ENCODE measurements at places on chromosomes 1 and 21.

DNA sequence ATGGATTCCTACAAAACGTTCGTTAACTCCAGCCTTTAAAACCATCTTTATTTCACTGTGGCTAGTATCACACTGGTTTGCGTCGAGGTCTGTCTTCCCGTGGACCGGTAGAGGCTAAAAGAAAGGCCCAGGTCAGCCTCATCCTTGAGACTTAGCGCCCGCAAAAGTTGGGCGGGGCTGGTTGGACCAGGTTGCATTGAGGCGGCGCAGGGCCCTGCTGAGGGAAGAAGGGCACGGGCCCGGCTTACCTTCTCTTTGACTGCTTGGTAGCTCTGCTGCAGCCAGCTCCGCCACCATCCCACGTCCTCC, 455 bp downstream of the BSDC1 start:
- no peak for DNase-seq

DNA sequence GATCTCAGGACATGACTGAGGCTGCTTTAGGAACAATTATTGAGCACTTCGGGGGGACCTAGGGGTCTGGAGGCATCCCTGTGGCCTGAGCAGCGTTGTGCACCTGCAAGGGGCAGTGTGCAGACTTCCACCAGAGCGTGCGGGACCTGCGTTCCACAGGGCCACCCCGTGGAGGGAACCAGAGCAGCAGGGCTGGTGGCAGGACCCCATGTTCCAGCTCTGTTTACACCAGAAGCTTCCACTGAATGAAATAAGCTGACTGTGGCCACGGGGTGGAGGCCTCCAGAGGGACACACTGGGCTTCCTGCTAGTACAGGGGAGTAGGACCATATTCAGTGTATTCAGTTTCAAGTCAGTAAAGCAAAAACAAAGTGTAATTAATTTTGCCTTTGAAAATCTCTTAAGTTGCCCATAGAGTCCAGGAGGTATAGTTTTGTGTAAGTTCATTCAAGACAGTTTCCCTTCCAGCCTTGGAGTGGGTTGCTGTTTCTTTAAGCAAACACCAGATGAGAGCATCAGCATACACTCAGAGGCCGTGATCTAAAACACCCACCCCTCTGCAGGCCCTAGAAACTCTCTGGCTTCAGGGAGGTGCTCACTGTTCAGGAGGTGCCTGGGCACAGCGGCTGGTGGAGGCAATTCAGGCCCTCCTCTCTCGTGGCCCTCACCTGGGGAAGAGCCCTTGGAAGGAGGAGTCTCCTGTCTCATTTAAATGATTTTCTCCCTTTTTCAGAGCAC, 16.6 kb downstream of the SLC1A7 start:
- no peak for DNase-seq

DNA sequence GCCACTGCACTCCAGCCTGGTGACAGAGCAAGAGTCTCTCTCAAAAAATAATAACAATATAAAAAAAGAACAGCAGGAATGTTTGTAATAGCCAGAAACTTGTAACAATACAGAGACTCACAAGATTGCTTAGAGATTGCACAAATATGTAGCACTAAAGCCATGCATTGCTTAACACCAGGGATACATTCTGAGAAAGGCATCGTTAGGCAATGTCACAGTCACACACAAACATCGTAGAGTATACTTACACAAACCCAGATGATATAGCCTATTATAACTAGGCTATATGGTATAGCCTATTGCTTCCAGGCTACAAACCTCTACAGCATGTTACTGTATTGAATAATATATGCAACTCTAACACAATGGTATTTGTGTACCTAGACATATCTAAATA, 45.3 kb downstream of the GPATCH2 start:
- no peak for DNase-seq

DNA sequence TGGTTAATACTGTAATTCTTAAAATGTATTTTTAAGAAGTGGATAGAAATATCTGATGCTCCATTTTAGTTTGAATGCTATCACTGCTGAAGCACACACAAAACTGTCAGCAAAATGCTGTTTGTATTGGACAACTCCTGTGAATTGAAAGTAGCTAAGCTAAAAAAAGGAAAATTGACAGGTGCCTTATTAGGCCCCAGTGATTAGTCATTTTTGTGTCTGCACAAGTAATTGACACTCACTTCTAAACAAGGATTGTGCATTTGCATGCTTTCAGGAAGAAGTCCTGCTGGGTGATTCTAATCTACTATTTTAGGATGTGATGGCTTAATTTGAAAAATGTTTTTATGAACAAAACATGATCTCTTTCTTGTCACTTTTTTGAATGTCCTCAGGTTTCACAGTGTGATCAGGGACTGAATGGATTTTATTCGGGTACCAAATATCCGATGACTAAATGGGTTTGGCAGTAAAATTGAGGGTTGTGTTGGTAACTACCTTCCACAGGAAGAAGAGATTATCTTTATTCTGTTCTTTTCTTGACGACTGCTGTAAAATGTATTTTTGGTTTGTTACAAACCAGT, 13.0 kb upstream of the MAP3K7CL start:
- no peak for DNase-seq

- no peak for DNase-seq
These were observed 368.6 kb upstream of the NEGR1 start for GRCh38 chr1:72650843-72651435.

DNA sequence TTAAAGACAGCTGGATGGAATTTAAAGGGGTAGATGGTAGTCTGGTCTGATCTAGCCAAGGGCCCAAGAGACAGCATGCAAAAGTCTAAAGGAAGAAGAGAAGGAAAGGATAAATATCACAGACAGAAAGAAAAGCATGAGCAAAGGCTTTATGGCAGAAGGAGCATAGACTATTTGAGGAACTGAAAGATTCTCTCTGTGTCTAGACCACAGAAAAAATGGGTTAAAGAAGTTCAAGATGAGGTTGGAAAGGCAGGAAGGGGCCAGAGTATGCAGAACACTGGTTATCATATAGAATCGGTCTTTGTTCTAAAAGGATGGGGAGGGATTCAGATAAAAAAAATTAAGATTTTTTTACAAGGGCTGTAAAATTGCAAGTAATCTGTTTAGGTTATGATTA, 136.8 kb upstream of the SGIP1 start:
- no peak for DNase-seq

- DNase-seq = no peak
These were observed 44.8 kb downstream of the TP73 start for GRCh38 chr1:3697104-3697503.

DNA sequence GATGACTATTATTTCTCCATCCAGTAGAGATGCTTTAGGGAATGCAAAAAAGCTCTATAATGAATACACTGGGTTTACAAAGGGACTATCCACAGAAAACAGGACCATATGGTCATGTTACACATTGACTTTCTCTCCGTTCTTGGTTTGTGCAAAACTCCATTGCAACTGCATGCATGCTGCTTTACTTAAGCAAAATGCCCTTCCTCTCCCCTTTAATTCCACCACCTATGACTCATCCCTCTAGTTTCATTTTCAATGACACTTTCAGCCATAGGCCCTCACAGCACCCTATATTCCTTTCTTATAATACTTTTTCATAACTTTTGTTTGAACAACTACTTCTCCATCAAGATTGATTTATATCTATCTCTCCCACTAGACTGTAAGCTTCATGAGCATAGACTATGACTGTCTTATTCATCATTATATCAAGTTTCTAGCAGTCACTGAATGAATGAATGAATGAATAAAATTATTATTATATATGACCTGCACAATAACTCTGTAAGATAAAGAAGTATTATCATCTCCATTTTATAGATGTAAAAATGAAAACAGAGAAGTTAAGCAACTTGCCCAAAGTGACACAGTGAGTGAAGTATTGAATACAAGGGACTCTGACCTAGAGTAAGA, 248.9 kb downstream of the PLPP3 start:
- DNase-seq = no peak

DNA sequence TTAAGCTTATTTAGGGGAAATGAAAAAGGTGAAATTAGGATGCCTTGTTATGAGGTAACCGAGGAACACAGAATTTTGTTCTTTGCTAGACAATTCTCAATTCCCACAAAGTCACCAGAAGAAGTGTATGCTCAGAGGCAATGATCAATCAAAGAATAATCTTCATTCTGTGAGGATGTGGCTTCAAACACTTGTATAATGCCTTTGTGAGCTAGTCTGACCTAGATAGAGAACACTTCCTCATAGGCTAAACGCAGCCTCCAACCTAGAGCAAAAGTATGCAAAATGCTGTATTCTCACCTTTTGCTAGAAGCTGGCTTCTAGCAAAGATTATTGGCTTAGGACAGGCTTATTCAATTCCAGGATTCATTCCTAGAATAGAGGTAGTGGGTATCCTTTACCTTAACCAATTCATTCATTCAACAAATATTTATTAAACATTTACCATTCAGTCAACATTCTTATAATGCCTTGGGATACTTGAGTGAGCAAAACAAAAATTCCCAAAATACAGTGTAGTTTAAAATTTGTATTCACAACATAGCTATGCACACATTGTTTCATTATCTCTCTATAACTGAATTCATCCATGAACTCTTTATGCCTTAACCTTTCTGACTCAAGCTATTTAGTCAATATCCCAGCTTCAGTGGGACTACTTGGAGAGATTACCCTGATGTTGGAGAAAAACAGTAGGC, 530.2 kb downstream of the PTPRC start:
- no peak for DNase-seq
